ENCODE measurements at places on chromosomes 11 and 22.

- DNase-seq, result no peak
Observed at GRCh38 chr11:12029738-12030363, 21.4 kb upstream of the DKK3 start.

DNA sequence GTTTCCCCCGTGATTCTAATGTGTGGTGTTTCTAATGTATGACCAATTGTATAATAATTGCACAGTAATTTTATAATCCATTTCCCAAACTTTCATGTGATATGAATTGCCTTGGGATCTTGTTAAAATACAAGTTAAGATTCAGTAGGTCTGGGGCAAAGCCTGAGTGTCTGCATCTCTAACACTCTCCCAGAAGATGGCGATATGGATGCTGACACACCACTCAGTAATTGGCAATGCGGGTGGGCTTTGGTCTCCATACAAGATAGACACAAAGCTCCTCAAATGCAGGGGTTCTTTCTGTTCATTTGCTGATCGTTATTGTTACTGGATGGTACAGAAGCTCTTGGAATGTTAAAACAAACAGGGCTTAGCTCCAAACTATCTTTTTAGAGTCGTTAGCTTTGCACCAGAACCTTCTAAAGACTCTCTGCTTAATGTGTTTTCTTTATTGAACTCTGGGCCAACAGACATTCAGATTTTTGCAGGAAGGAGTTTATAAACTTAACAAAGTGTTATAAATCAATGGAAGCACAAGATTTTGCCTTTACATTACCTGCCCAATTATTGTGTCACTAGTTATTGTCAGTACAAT lies 45.4 kb upstream of the ANO3 start:
- no peak for DNase-seq

DNA sequence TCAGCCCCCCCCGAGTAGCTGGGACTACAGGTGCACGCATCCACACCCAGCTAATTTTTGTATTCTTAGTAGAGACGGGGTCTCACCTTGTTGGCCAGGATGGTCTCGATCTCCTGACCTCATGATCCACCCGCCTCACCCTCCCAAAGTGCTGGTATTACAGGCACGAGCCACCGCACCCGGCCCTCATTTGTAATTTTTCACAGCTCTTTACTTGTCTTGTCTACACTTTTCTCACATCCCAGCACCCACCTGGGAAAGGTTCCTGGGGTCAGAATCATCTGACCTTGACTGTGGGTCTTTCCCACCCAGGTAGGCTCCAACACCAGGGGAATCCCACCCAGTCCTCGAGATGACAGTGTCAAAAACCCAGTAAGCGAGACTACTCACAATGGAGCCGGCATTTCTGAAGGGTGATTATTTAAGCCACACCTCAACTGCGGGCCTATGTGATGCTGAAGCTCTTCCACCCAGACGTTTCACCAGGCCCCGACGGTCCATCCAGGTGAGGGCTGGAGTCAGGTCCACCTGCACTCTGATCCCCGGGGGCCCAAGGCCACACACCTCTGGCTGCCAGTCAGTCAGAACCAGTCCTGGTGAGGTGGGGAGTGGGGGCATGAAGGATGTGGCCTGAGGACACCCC lies 23.4 kb downstream of the CELSR1 start:
- no peak for DNase-seq

DNA sequence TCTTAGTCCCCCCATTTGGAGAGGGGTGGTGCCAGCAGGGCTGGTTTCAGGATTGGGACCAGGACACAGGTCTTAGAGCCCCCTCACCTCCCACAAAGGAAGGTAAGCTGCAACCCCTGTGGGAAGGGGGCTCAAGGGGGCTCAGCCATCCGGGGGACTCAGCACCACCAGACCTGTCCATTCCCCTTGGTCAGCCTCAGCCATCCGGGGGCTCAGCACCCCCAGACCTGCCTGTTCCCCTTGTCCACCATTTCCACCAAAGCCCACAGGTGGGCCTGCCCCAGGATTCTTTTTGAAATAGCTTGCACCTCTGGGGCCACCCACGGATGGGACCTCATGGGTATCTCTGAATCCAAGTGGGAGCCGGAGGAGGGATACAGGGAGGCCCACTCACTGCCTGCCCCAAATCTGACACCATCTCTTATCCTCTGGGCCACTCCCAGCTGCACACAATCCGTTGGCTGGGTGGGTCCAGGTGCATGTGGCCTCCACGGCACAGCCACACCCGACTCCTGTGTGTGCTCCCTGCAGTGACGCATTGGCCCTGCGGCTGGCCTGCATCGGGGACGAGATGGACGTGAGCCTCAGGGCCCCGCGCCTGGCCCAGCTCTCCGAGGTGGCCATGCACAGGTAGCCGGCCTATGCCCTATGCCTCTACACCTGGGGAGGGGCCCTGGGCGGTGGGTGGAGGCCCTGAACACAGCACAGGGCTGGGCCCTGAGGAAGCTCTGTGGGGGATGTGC lies 15.9 kb downstream of the MCAT start:
- no peak for DNase-seq

DNA sequence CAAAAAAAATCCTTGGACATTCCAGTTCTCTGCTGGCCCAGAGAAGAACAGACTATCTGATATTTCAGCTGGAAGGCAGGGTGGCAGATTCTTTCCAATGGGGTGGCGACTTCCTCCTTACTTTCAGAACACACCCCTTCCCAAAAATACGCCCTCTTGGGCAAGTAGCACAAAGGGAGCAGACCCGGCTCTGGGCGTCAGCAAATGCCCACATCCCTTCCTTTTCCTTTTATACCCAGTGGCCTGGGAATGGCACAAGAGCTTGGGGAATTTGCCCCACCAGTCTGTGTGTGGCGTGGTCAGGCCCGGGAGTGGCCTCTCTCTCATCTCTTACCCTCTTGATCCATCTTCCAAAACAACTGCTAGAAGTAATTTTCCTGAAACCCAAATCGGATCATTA lies 33.0 kb upstream of the NUP160 start:
- DNase-seq, result no peak

GRCh38 chr11:33893711-33894397 lies 2.0 kb upstream of the LMO2 start:
- DNase-seq, result no peak

- no peak for DNase-seq
Observed at GRCh38 chr22:17430412-17430811, 61.2 kb downstream of the CECR2 start.

- no peak for DNase-seq
Observed at GRCh38 chr11:102983486-102983885, 28.0 kb upstream of the MMP13 start.

- DNase-seq, result no peak
Observed at GRCh38 chr11:108693852-108694251, 29.0 kb downstream of the DDX10 start.

- no peak for DNase-seq
Observed at GRCh38 chr11:134153147-134153905, 70.4 kb downstream of the NCAPD3 start.

GRCh38 chr11:3107608-3108182 lies 50.5 kb upstream of the CARS1 start:
- DNase-seq, result no peak

- no peak for DNase-seq
Observed at GRCh38 chr11:3021125-3021524, 29.0 kb upstream of the NAP1L4 start.

DNA sequence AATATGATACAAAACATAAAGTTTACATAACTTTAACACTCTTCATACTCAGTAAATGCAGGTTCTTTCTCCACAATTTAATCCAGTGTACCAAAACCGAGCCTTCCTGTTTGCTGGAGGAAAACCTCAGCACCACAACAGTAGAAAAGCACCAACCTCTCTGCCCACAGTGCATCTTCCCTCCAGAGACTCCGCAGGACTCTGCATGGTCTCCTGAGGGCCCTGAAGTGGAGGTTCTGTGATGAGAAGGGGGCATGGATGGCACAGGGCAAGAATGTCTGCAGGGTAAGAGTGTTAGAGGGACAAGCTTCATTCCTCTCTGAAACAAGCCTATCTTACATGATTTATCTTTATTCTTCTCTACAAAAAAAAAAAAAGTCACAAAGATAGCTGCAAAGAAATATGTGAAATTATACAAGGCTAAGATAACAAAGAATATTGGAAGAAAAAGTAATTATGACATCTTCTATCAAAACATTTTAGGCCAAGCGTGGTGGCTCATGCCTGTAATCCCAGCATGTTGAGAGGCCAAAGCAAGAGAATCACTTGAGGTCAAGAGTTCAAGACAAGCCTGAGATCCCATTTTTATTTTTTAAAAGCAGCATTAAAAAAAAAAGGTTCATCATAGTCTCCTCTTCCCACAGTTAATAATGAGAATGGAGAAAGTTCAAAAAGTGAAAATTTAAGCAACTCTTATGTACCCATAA lies 102.0 kb downstream of the VPREB1 start:
- DNase-seq, result no peak

DNA sequence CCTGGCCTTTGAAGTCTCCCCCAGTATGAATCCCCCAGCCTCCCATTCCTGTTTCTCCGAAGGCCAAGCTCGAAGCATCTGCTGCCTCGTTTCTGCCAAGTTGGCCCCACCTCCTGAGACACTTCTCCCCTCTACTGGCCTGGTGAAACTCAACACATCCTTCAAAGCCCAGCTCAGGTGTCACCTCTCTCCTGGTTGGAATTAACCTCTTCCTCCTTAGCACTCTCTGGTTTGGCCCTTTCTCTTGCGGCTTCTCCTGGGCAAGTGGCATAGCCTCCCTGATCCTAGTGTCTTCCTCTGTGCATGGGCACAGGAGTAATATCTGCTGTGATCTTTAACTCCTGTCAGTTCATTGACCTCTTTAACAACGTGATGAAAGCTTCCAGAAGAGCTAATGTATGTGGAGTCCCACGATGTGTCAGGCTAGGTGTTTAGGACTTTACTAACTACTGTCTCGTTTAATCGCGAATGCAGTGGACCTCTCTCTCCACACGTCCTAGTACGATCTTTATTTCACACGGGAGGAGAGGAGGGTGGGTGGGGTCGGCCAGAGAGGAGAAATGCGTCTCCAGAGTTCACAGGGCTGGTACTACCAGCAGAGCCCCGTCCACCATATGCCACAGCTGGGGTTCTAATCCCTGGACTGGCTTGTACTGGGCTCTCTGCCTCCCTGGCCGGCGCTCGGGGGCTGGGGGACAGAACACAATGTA lies 826 bp upstream of the PTPRJ start:
- no peak for DNase-seq

DNA sequence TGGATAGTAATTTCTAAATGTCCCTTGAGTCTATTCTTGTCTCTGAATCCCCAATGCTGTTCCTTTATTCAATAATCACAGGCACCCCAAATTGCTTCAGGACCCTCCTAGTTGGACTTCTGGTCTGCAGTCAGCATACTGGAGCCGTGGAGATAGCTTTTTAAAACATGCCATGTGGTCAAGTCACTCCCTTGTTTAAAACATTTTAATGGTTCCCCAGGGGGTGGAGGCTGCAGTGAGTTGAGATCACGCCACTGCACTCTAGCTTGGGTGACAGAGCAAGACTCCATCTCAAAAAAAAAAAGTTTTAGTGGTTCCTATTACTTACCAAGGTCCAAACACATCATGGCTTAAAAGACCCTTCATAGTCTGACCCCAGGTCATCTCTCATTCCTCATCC lies 220.3 kb downstream of the ADAMTS15 start:
- no peak for DNase-seq

- DNase-seq, result no peak
Observed at GRCh38 chr22:19039796-19040280, 82.4 kb downstream of the DGCR2 start.

DNA sequence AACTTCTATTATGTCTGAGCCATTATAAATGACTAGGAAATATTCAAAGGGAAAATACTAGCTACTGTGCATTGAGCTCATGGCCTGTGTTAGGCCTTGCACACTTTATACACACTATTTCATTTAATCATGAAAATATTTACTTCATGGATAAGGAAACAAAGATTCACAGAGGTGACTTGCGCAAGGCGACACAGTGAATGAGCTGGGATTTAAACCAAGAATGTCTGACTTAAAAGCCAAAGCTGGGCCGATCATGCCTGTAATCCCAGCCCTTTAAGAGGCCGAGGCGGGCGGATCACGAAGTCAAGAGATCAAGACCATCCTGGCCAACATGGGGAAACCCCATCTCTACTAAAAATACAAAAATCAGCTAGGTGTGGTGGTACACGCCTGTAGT lies 231.5 kb downstream of the MIAT start:
- no peak for DNase-seq

DNA sequence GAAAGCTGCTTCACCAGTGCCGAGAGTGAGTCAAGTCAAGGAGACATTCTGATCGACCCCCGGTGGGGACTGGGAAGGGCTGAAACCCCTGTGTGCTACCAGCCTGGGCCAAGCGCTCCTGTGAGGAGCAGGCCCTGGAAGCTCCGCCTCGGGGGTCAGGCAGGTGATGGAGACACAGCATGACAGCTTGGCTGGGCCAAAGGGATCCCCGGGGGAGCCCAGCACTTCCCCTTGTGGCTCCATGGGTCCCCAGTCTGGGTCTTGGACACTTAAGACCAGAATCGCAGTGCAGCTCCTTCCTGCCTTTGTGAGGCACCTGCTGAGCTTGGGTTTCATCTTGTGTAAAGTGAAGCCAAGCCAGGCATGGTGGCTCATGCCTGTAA lies 89.2 kb downstream of the MORC2 start:
- no peak for DNase-seq

DNA sequence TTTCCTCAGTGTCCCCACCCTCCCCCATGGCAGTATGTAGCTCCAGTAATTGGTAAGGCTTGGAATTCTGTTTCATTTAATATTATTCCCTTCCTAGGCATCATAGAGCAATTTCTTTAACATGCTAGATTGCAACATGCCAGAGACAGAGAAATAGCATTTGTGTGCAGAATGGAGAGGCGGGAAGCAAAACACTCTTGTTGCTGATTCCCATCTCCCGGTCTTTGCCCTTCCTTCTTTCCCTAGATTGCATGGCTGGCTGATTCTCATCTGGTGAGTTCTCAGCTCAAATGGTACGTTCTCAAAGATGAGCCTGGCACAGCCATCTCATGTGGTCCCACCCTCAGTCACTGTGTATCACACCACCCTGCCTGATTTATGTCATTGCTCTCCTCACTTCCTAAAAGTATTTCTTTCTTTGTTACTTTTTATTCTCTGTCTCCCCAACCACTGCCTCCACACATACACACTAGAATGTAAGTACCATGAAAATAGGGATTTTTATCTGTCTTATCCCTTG lies 66.9 kb downstream of the ARFGAP2 start:
- no peak for DNase-seq

- no peak for DNase-seq
Observed at GRCh38 chr11:115383431-115383830, 120.8 kb downstream of the CADM1 start.

DNA sequence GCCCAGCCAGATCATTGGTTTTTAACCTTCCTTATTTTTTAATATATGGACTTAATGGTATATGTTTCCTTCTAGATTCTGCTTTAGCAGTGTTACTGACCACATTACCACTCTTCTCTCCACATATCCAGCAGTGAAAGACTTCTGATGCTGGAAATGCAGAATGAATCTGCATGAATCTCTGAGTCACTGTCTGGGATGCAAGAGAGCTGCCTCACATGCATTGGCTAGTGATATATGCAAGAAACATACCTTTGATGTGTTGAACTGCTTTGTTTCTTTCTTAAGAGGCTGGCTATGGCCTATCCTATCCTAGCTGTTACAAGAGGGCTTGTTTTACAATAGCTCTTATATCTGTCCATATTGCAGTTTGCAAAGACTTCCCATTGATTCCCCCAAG lies 16.6 kb upstream of the AMPD3 start:
- no peak for DNase-seq
